Testis (tissue), 5 donors: ENCODE measurements at places on chromosomes 7 and 10. TPM values are rescaled to one million over a fixed set of nuclear protein-coding genes. Genes with fewer than 3 reads are reported as not detected.

The HPSE2 gene
- polyA plus RNA-seq = 4.1 TPM

The OR2A12 gene
- not detected for polyA plus RNA-seq

The TAS2R41 gene
- polyA plus RNA-seq = not detected

The EPHB6 gene
- 38.1 TPM for polyA plus RNA-seq

The BMPR1A gene
- 19.5 TPM for polyA plus RNA-seq

The IFT22 gene
- 270 TPM for polyA plus RNA-seq

The PTCD1 gene
- 6.1 TPM for polyA plus RNA-seq

The CSTF2T gene
- 21.8 TPM for polyA plus RNA-seq

The IDI1 gene
- 52.1 TPM for polyA plus RNA-seq

The GSTO2 gene
- 53.7 TPM for polyA plus RNA-seq

The CYP3A5 gene
- polyA plus RNA-seq = 0.55 TPM

The LDB3 gene
- polyA plus RNA-seq = 20.3 TPM

The SMO gene
- polyA plus RNA-seq = 11.9 TPM

The ANKRD2 gene
- 3.5 TPM for polyA plus RNA-seq
